ENCODE measurements at places on chromosomes 5 and 9.

DNA sequence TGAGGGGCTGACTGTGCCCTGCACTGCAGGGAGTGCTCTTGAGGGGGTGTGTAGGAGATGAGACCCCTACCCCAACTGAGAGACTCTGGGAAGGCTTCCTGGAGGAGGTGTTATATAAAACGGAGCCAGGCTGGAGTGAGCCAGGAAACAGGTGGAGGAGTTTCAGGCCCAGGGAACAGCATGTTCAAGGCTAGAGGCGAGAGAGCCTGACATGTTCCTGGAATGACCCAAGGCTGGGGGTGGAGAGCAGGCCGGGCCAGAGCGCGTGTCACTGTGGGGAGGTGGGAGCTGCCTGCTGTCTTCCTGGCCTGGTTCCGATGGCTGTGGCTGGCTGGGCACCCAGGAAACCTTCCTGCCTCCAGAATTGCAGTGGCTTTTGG lies 48.7 kb downstream of the RXRA start:
- DNase-seq: no peak
- H3K4me3 ChIP-seq: no peak overlapping the region
- no peaks in the 10 kb centered on the region for H3K36me3 ChIP-seq
- H3K27me3 ChIP-seq: no peaks in the 10 kb centered on the region

DNA sequence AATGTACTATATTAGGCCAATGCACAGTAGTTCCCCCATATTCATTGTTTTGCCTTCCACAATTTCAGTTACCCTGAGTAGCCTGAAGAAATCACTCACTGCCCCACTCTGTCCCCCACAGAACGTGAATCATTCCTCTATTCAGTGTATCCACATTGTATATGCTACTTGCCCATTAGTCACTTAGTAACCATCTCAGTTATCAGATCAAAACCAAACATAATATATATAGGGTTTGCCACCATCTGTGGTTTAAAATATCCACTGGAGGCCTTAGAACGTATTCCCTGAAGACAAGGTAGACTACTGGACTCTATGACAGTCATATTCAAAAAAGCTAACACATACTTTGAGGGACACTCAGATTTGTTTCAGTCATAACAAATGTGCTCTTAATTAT lies 465.7 kb upstream of the RGMB start:
- no peaks in the 10 kb centered on the region for H3K4me1 ChIP-seq
- DNase-seq: no peak
- H3K4me3 ChIP-seq: no peak overlapping the region
- no peak overlapping the region for H3K27ac ChIP-seq
- H3K27me3 ChIP-seq: no peaks in the 10 kb centered on the region

DNA sequence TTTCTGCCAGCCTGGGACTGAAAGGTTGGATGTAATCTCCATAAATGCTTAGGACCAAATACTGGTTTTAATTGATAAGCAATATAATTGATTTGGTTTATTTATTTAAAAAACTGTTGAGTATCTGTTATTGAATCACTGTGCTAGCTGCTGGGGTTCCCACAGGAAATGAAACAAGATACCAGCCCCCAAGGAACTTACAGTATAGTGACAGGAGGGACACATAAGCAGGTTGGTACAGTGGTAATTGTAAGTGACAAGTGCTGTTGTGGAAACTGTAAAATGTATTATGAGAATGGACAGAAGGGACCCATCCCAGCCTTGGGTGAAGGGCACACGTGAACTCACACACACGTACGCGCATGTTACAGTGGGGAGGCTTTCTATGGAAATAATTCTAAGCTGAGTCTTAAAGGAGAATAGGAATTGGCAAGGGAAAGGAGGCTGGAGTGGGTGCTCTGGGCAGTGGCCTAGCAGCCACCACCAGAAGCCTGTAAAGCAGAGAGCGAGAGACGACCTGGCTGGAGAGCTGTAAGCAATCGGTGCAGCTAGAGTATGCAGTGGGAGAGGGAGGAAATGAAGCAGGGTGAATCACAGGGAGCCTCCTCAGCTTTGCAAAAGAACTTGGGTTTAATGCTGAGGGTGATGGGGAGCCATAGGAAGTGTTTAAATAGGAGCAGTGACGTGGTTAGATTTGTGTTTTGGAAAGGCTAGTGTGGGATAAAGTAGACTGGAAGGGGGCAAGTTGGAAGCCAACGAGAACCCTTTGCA lies 39.3 kb downstream of the GLRA1 start:
- no peaks in the 10 kb centered on the region for H3K4me1 ChIP-seq
- no peaks in the 10 kb centered on the region for H3K27me3 ChIP-seq
- DNase-seq: no peak

- H3K4me3 ChIP-seq: no peak overlapping the region
- no peak overlapping the region for H3K27ac ChIP-seq
Observed at GRCh38 chr5:135669416-135669815, 90.6 kb upstream of the CXCL14 start.

DNA sequence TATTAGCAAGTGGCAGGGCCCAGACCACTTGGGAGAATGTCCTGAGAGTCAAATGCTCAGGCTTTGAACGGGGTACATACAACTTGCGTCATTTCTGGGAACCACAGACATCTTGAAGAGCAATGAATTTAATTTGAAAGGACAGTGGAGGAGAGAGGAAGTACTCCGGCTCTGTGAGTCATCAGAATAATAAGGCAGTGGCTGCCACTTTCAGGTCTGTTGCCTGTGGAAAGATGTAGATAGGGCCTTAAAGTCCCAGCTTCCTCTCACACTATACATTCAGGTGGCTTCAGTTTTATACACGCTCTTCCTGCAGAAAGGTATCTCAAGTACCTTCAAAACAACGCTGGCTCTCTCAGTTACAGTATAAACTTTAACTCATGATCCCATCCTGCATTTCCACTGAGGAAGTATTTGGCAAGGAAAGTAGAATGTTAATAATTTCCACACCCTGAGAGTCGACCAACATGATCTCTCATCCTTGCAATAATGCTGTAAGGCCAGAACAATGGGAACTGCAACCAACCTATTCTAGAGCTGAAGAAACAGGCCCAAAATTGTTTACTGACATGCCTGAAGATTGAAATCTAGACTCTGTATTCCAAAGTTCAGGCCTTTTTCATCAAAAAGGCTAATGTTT lies 6.8 kb upstream of the PRUNE2 start:
- H3K36me3 ChIP-seq: no peaks in the 10 kb centered on the region
- no peak overlapping the region for H3K27ac ChIP-seq
- no peaks in the 10 kb centered on the region for H3K4me1 ChIP-seq

GRCh38 chr5:85906460-85906859 lies 711.3 kb upstream of the COX7C start:
- no peak overlapping the region for H3K4me3 ChIP-seq
- no peak for DNase-seq
- H3K4me1 ChIP-seq: no peaks in the 10 kb centered on the region
- H3K27ac ChIP-seq: no peak overlapping the region
- H3K27me3 ChIP-seq: no peaks in the 10 kb centered on the region

DNA sequence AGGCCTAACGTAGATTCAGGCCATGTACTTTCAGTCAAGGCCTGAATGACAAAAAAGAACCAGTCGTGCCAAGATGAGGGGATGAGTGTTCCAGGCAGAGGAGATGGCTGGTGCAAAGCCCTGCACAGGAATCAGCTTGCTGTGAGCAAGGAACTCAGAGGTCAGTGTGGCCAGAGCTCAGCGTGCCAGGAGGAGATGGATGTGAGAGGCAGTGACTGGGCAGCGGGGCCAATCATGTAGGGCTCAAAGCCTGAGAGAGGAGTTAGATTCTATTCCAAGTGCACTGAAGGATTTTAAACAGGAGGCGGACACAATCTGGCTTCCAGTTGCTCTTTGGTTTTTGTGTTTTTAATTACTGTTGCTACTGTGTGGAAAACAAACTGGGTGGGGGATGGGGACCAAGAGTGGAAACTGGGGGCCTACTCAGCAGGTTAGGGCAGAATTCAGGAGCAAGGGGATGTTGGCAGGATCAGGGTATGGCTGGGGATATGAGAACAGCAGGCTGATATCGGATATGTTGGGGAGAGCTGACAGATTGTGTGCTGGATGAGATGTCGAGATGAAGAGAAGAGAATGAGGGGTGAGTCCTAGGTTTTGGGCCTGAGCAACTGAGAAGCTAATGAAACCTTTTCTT lies 64.3 kb downstream of the ANGPTL2 start:
- no peak for DNase-seq
- H3K36me3 ChIP-seq: no peaks in the 10 kb centered on the region
- no peak overlapping the region for H3K27ac ChIP-seq

DNA sequence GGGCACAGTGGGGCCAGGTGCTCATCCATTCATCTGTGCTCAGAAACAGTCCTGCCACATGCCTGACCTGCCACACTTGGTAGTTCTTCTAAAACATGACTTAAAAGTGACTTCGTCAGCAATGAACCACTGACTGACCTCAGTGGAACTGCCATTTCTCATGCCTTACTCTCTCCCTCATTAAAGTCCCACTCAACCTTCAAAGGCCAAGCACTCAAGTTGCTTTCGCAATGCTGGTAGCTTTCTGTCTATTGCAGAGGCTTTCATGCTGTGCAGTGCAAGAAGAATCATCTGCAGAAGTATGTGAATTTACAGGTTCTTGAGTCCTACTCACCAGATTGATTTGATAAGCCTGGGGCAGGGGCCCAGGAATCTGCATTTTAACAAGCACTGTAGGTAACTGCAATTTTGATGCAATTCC lies 23.9 kb downstream of the B4GALT1 start:
- peak; percentile 54 for DNase-seq
- H3K27me3 ChIP-seq: no peaks in the 10 kb centered on the region
- H3K4me1 ChIP-seq: peaks cover 100% of the 10 kb centered on the region
- H3K36me3 ChIP-seq: no peaks in the 10 kb centered on the region

- H3K27ac ChIP-seq: no peak overlapping the region
- no peak overlapping the region for H3K4me3 ChIP-seq
- no peak for DNase-seq
- H3K4me1 ChIP-seq: no peaks in the 10 kb centered on the region
Observed at GRCh38 chr5:56985936-56986625, 34.2 kb upstream of the MIER3 start.

GRCh38 chr9:135926402-135927194 lies 19.3 kb upstream of the CAMSAP1 start:
- H3K36me3 ChIP-seq: no peaks in the 10 kb centered on the region
- no peak overlapping the region for H3K27ac ChIP-seq
- no peak for DNase-seq
- H3K4me1 ChIP-seq: no peaks in the 10 kb centered on the region
- H3K4me3 ChIP-seq: no peak overlapping the region
- H3K27me3 ChIP-seq: no peaks in the 10 kb centered on the region

- no peak for DNase-seq
- no peaks in the 10 kb centered on the region for H3K36me3 ChIP-seq
- H3K27ac ChIP-seq: no peak overlapping the region
Observed at GRCh38 chr5:61279725-61280124, 52.3 kb upstream of the ZSWIM6 start.

Data from left lung (tissue), 14 donors.